HL-60 (cell line): ENCODE measurements at places on chromosomes 7 and 10.

- no peak for DNase-seq
Observed at GRCh38 chr10:5305374-5305773, 59.4 kb upstream of the UCN3 start.

DNA sequence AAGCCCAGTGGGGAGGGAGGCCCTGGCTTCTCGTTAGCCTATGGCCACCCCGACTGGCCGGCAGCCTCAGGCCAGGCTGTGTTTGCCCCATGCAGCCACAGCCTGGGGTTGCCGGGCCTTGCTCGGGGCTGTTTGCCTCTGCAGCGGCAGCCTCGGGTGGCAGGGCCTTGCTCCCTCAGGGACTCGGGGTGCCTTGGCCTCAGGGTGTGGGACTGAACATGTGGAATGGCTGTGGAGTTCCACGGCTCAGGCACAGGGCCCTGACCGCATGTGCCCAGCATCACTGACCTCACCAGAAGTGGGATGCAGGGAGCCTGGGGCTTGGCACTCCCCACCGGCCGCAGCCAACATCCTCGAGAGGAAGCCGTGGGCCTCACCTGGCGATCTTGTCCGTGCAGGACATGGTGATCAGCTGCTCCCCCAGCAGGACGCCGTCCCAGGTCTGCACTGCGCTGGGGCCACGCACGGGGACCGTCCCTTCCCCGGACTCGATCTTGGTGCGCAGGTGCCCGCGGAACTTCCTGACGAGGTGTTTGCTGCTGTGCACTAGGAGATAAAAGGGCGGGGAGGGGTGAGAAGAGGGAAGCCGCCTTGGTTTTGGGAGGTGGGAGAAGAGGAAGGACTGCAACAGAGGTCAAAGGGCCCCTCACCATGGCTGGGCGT lies 160.5 kb downstream of the WDR37 start:
- DNase-seq: no peak

DNA sequence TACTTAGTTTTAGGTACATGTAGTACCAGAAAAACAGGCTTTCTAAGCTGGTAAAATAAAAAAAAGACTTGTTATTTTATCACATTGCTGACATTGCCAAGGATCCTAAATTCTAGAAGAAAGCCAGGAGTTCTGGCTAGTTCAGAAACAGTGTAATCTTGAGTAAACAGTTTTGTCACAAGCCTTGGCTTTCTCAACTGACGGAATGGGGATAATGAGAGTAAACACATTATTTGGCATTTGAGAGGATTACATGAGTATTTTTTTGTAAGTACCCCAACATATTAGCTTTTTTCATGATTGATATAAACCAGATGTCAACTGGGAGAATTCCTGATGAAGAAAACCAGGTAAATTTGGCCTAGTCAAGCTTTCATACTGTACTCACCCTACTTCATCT lies 269.8 kb downstream of the SORCS1 start:
- no peak for DNase-seq

- DNase-seq: peak; percentile 70
Observed at GRCh38 chr10:130109796-130110245, 809 bp downstream of the C10orf143 start.

DNA sequence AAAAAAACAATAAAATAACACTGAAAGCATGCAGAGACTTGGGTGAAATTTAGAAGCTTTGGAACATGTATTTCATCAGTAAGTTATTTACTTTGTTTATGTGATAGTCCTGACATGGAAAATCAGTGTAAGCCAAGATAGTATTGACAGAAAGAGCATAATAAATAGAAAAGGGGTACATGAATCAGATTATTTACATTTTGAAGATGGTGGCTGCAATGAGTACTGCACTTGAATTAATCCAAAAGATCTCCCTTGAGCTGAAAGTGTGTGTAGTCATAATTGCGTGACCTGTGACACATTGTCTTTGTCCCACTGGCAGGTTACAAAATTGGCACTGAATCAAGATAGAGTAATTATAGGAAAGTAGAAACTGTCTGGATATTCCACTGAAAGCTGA lies 562.9 kb downstream of the GFRA1 start:
- DNase-seq: no peak

DNA sequence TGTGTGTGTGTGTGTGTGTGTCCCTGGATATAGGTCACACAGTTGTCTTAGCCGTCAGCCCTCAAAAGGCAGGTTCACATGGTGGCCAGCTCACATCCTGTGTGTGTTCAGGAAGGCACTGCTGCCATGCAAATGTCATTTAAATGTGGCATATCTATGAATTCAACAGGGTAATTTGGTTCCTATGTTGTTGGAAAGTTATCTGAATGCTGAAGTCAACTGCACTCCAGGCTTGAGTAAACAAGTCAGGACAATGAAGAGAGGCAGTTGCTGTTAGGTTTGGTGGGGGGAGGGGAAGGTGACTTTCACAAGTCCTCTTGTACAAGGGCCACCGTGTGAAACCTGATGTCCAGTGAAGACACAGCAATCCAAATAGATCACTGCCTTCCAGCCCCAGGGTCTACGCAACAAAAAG lies 61.1 kb downstream of the PTPRE start:
- DNase-seq: no peak

DNA sequence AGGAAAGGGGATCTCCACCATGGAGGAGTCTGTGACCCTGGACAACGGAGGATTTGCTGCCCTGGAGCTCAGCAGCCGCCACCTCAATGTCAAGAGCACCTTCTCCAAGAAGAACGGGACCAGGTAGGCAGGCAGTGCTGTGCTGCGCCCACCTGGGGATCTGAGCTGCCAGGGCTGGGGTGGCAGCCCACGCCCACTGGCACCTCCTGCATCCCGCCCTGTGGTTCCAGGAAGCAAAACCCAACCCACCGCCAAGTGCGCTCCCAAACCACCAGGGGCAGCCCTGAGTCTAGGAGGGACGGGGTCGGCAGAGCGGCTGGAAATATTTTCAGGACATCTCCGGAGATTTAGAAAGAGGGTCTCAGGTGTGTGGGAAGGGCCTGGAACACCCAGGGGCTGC lies 440.3 kb upstream of the FOXK1 start:
- DNase-seq: no peak

DNA sequence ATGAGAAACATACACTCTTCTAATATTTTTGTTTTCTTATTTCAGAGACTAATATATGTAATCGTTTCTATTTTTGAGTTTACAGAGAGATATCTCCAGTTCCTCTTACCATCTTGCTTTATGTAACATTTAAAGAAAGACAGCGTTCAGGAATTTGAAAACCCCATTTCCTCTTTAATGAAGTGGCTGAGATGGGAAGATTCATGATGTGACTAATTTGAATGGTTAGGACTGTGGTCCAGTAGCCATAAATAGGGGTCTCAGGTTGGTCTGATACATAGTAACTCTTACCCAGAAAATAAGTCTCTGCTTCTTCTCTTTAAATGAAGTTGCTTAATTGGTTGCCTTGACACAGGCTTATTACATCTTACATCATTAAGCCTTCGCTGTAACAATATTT lies 6.9 kb downstream of the KMT2E start:
- DNase-seq: no peak

DNA sequence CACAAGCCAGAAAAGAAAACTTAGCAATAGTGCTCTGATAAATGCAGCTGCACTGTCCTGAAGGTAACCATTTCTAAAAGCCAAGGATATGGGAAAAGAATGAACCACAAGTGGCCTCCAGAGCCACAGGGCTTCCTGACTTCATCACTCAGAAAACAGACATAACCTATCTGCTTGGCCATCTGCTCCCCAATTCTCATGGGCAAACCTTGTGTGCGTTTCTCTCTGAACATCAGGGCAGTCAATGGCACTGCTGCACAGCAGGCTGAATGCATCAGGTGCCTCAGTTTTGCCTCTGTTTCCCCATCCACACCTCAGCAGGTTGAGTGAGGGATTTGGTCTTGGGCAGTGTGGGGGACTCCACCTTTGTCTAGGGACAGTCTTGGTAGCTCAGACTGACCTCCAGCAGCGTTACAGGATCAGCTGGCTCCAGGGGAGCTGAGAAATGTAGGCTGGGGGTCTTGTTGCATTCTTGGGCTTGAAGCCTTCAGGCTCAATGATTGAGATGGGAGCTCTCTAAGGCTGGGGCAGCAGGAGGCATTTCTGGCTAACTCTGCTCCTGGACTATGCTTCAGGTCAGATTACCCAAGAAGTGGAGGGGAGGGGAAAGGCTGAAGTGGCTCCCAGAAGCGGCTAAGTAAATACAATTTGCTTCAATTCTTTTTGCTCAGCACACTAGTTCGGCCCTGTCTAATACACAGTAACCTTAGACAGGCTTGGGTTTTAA lies 23.6 kb upstream of the PDLIM1 start:
- DNase-seq: no peak

- DNase-seq: no peak
Observed at GRCh38 chr7:5694912-5695726, 86.3 kb downstream of the RNF216 start.

DNA sequence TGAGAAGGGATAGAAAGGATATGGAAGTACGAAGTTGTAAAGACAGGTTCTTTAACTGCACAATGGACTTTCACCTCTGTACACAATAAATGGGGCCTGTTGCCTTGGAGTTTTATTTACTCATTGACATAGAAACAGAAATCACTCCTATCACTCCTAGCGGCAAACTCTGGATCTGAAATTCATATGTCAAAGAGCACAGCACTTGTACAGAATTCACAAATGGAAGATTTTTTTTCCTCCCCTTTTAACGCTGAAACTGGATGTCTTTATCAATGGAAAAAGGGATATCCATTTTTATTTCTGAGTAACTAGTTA lies 18.2 kb downstream of the NT5C3A start:
- no peak for DNase-seq

- DNase-seq: no peak
Observed at GRCh38 chr10:27072436-27073114, 27.7 kb downstream of the ANKRD26 start.

- DNase-seq: no peak
Observed at GRCh38 chr10:65943451-65943850, 982.4 kb upstream of the LRRTM3 start.

GRCh38 chr7:129896568-129897382 lies 56.0 kb downstream of the UBE2H start:
- no peak for DNase-seq

DNA sequence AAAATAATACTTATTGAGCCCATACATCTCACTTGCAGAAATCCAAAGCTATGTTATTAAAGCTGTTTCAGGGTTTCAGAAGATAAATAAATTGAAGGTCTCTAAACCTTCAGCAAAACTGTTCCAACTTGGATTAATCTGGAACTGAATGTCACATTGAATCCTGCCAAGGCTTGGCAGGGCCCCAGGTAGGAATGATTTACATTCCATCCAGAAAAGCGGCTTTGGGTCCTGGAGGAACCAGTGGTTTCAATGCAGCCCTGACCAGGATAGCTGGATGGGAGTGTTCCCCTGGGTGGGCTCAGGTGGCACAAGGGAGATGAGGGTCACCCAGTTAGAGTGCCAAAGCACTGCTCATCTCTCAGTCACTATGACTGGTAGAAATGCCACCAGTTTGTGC lies 37.0 kb upstream of the TMEM72 start:
- no peak for DNase-seq

GRCh38 chr10:130495116-130495862 lies 359.1 kb downstream of the GLRX3 start:
- no peak for DNase-seq

DNA sequence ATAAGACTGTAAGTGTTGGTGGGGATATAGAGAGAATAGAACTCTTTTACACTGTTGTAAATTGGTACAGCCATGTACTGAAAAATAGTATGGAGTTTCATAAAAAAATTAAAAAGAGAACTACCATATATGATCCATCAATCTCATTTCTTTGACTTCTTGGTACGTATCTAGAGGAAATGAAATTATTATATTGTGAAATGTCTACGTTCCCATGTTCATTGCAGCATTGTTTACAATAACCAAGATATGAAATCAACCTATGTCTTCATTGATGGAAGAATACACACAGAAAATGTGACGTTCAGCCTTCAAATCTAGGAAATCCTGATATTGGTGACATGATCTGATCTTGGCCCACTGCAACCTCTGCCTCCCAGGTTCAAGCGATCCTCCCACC lies 32.0 kb downstream of the SHOC2 start:
- no peak for DNase-seq

DNA sequence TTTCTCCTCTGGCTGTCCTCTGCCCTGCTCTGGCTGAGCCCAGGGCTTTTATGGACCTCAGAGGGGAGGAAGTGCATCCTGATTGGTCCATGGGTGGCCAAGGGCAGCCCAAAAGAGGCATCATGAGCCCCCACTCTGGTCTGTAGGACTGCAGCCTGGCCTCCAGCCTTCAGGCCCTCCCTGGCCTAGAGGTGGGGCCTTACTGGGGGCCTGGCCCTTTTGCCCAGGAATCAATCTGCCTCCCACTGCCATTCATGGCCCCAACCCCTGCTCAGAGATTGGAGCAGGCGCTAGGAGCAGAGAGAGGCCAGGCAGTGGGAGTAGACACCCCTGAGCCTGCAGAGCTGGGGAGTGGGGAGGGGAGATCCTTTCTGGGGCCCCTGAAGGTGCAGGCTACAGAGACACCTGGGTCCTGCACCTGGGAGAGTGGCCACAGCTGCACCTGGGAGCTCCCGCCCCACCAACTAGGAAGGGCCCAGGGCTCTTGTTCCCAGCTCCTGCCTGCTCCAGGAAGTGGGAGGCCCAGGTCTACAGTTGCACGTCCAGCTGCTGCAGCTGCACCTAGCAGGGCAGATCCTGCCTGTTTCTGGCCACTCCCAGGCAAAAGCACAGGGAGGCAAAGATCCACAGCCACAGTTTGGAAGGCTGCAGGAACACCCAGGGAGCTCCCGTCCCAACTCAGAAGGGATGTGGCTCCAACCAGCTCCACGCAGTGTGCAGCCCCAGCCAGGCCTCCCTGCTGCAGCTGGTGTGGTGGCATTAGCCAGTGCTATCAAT lies 6.4 kb upstream of the DYNC2I1 start:
- DNase-seq: no peak

DNA sequence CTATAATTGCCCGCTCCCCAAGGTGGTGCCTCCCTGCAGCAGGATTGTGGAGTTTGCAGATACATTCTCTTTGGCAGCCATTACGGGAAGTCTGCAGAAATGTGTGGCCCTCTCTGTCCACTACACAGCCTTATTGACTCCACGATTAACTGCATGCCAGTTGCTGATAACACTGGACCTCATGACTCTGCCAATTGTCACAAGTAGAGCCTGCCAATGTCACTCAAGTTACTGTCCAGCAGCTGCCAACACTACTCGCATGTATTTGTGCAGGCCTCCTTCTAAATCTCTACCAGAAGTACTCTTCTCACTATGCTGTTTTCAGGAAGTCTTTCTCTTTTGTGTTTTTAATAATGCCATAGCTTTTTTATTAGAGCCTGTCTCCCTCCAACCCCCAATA lies 128.8 kb downstream of the PPP1R3A start:
- no peak for DNase-seq

GRCh38 chr10:47049906-47050305 lies 138.7 kb downstream of the PTPN20 start:
- DNase-seq: no peak

DNA sequence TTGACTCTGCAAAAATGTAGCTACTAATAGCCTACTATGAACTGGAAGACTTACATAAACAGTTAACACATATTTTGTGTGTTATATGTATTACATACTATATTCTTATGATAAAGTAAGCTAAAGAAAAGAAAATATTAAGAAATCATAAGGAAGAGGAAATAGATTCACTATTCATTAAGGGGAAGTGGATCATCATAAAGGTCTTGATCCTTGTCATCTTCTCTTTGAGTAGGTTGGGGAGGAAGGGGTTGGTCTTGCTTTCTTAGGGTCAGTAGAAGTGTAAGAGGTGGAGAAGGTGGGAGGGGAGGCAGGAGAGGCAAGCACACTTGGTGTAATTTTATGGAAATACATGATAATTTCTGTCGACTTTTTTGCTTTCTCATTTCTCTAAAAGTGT lies 81.3 kb downstream of the NAMPT start:
- DNase-seq: no peak
